Uterus (tissue), 4 donors: ENCODE measurements at places on chromosomes 6 and 20.

DNA sequence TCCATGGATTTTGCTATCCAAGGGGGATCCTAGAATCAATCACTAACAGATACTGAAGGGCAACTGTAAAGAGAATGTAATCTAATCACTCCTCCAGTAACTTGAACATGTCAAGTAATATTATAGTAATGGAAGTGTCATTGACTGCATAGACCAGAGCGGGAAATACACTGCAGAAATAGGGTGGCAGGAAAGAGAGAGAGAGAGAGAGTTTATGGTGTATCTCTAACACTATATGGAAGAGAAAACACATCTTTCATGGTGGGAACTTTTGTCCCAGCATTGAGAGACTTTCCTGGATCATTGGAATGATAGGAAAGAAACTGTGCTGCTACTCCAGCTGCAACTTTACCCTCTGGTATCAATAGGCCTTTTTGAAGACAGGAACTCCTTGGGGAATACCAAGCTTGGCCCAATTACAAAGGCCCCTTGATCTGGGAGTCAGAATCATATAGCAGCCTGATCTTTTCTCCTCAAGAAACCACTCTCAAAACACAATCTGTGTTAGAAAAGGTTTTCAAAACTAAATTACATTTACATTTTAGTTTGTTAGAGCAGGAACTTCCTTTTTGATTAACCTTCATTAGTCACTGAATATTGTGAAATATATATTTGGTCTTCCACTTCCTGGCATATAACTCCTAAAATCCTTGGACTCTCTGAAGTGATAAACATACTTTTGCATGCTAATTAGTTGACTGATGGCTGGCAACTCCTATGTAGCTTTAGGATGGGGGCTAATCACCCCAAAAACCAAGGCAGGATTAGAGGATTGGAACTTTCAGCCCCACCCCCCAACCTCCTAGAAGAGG lies 29.5 kb upstream of the RNGTT start:
- DNase-seq: no peak

DNA sequence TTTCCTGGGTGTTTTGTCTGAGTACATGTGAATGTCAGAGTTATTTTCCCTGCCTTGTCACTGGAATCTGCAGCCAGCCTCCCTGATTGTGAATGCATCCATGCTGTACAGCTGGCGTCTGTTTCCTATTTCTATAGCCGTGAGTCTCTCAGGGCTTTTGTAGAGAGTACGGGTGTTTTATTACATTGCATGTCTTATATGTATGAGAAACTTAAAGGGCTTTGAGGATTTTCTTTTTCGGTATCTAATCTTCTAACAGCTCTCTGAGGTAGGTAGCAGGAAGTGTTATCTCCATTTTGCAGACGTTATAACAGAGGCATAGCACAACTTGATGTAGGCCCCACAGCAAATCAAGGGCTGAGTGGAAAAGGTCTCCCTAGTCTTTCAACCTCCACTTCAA lies 272.9 kb downstream of the PRL start:
- DNase-seq: no peak

DNA sequence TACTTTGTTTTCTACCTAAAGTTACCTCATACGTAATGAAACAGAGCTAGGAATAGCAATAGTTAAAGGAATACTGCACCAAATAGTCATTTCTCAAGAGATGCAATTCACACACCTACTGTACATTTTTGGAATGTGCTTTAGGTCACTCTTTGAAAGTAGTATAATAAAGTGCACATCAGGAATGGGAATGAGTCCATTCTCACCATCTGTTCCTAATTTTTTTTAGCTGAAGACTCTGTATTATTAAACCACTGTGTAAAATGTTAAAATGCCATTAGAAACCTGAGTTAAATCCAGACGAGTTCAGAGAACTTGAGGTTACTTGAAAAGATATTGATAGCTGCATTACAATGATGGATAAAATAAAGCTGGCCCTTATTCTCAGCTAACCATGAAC lies 51.9 kb upstream of the EPHA7 start:
- no peak for DNase-seq

GRCh38 chr20:44714701-44715498 lies at the start of gene CCN5:
Gene CCN5 (plus strand): TSS chr20:44715369. CDS start chr20:44715391, 22 bp downstream.
- peak; percentile 74 for DNase-seq

GRCh38 chr6:19463925-19464324 lies 373.2 kb upstream of the ID4 start:
- DNase-seq: no peak
